Left renal cortex interstitium (tissue), 4 donors: ENCODE measurements at places on chromosomes 13 and 19.

- no peak for DNase-seq
Observed at GRCh38 chr13:106650690-106651205, 82.8 kb upstream of the ARGLU1 start.

DNA sequence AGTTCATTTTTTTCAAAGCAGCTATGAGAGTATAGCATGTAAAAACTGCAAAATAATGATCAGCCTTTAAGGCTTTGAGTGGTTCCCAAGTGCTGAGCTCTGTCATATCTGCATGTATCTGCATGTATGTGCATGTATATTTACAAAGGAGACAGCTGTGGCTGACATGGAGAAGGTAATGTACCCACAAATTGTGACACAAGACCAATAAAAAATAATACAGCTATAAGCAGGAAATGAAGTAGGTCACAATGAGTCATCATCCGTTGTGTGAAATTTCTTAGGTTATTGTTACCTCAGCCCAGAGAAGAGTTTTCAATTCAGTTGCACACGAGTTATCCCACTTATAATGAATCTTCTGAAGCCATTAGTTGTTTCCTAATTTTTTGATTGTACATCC is 60.9 kb upstream of the MED4 start:
- DNase-seq: no peak

- no peak for DNase-seq
Observed at GRCh38 chr13:28031896-28032288, 43.4 kb upstream of the URAD start.

DNA sequence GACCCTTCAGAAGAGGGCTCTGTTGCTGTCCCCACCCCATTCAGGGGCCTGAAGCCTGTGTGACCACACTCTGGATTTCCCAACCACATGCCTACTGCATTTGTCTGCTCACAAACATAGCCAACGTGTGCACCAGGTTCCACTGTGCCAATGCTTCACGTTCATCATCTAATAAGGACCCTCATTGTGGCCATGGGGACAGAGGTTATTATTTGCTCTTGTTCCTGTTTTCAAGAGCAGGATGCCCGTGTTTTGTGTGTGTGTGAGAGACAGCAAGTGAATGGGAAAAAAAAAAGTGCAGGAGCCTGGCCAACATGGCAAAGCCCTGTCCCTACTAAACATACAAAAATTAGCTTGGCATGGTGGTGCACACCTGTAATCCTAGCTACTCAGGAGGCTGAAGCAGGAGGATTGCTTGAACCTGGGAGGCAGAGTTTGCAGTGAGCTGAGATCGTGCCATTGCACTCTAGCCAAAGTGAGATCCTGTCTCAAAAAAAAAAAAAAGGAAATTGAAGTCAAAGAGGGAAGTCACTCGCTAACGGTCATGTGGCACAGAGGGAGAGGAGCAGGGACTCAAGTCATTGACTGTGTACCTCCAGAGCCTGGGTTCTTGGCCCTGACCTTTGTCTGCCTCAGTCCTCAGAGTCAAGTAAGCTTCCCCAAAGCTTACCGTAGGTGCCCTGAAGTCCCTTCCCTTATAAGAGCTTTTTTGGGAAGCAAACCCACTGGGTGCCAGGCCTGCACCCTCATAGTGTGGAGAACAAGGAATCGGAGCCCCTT is 6.9 kb downstream of the B3GNT8 start:
- no peak for DNase-seq

- no peak for DNase-seq
Observed at GRCh38 chr13:94249512-94249911, 230.0 kb downstream of the DCT start.

- DNase-seq: no peak
Observed at GRCh38 chr19:21698215-21698614, 69.2 kb downstream of the ZNF100 start.

GRCh38 chr19:21593934-21594820 is 88.8 kb downstream of the ZNF429 start:
- DNase-seq: no peak

DNA sequence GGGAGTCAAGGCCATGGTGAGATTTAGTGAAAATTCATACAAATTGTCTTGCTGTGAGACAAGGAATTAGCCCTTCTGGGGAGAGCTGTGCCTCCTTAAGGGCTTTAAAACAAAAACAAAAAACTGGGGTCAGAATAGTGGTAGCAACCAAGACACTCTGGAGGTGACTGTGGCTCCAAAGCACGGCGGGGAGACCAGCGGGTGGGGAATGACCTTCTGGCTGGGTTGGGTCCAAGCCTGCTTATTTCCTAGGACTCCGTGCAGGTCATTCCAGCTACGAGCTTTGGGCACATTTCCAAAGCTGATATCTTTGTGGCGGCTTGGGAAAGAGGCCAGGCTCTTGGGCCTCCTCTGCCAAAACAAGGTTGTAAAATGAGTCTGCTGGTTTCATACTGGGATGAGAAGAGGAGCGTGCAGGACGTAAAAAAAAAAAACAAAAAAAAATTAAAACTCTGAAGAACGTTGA is 348.3 kb downstream of the UQCRFS1 start:
- no peak for DNase-seq

DNA sequence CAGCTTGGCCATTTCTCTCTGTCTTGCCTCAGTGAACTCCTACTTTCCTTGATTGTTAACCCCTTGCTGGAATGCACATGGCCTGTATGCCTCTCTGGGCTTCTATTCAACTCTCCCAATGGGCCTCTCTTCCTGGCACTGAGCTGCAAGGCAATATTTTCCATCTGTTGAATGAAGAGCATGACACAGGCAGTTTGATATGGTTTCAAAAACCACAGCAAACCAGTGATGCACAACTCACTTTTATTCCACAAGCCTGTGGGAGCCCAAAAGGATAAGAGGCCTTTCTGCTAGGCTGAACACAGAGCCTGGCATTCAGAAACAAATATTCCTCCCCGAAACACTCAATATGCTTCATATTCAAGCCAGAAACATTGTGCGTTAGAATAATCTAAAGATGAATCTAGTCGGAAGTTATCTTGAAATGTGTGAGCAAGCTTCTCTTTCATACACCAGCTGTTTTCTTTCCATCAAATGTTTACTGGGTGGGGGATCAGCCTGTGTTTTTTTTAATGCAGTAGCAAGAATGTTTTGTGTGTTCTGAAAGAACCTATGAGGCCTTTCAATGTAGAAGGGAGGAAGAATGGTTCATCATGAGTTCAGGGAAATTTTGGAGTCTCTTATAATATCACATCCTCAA is 443.1 kb upstream of the SPRY2 start:
- DNase-seq: peak; percentile 62

- no peak for DNase-seq
Observed at GRCh38 chr13:77846173-77846572, 72.5 kb downstream of the EDNRB start.

GRCh38 chr13:23752111-23753001 is 136.8 kb downstream of the MIPEP start:
- no peak for DNase-seq

DNA sequence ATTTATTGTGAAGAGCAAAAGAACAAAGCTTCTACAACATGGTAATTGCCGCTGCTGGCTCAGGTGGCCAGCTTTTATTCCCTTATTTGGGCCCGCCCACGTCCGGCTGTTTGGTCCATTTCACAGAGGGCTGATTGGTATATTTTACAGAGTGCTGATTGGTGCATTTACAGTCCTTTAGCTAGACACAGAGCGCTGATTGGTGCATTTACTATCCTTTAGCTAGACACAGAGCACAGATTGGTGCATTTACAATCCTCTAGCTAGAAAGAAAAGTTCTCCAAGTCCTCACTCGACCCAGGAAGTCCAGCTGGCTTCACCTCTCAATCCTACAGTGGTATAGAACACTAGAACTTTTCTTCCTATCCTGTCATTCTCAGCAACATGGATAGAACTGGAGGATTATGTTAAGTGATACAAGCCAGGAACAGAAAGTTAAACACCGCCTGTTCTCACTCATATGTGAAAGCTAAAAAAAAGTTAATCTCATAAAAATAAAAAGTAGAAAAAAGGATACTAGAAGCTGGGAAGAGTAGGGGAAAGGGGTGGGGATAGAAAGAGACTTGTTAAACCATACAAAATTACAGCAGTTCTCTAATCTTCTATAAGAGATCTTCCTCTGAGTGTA is 33.6 kb upstream of the FARP1 start:
- no peak for DNase-seq

DNA sequence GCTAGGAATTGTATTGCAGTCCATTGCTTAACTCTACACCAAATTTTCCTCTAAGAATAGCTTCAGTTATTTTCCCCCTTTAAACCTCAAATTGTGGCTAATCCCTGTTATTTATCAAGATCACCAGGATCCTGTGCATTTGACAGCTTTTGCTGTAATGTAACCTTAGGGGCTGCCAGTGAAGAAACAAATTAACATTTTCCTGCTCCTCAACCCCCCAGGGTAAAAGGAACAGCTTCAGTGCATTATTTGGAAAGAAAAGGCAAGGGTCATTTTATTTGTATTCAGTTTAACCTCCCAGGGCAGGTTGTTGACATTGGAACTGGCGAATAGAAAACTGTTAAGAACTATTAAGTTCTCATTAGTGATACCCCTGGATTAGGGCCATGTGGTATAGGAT is 57.0 kb downstream of the PCDH20 start:
- DNase-seq: no peak

GRCh38 chr19:55907746-55908145 is 24.4 kb downstream of the NLRP13 start:
- DNase-seq: no peak

GRCh38 chr19:38047641-38048040 is 140.6 kb downstream of the SIPA1L3 start:
- DNase-seq: no peak

GRCh38 chr13:25988661-25989060 is 63.2 kb downstream of the SHISA2 start:
- DNase-seq: no peak

GRCh38 chr19:4803736-4804695 is 12.5 kb downstream of the FEM1A start:
- peak; percentile 28 for DNase-seq

DNA sequence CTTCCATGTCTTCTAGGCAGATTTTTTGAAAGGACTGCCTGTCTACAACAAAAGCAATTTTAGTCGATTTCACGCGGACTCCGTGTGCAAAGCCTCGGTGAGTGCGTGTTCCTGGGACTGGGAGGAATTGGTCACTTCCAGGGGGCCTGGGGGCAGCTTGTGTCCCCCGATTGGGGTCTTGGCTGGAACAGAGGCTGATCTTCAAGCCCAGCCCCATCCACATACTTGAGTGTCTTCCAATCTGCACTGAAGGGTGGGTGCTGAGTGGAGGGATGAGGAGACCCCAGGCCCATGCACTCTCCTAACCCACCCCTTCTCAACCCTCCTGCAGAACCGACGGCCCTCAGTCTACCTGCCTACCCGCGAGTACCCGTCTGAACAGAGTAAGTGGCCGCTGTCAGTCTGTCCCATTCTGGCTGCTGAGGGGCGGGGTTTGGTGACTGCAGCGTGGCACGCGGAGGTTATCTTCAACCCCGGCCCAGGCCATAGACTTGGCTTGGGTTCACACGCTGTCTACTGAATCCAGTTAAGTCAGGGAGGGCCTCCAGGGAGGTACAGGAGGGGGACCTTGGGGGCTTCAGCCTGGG is 4.7 kb downstream of the DDA1 start:
- no peak for DNase-seq

GRCh38 chr19:38617283-38617763 is 430 bp downstream of the MAP4K1 start:
- no peak for DNase-seq

- DNase-seq: no peak
Observed at GRCh38 chr13:113928685-113929627, 44.9 kb downstream of the C13orf46 start.

DNA sequence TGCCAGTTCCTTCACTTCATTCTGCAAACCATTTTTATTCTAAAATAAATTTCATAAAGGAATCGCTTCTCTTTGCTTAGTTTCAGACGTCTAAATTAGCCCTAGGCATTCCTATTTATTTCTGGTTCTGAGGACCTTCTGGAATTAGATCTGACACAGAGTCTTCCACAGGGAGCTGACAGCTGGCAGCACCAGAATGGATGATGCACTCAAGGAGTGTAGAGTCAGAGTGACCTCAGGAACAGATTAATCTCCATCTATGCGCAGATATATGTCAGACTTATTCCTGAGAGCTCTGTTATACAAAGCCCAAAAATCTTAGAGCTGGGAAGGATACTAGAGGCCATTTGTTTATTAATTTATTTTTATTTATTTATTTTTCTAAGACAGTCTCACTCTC is 450.8 kb downstream of the HS6ST3 start:
- no peak for DNase-seq

- DNase-seq: no peak
Observed at GRCh38 chr13:31946091-31946770, 85.3 kb upstream of the FRY start.

DNA sequence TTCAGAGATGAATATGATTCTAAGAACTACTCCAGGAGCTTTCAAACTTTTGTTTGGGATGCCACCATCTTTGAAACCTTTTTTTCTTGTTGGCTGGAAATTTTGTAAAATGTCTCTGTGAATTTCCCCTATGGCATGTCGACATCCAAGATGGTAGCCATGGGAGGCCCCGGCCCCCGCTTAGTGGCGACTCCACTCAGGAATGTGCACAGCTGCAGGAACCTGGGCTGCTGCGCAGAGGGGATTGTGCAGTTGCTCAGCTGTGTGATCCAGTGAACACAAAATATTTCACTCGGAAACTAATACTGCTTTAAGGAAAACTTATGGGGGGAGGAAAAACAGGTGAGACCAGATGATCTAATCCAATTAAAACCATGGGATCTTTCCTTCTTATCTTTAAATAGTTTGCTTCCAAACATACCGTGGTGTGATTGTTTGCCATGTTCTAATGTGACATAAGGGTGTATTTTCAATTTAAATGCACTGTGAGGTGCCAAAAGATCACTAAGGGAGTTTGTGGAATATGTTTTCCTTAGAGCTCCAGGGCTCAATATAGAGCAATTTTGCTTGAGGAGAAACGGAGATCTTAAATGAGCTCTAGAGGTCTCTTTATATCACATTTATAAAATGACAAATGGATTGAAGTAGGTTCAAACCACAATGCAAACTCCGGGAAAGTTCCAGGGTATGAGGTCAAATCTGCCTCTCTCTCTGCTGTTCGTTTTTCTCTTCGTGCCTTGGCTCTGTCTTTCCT is 497.7 kb downstream of the FGF9 start:
- DNase-seq: no peak

DNA sequence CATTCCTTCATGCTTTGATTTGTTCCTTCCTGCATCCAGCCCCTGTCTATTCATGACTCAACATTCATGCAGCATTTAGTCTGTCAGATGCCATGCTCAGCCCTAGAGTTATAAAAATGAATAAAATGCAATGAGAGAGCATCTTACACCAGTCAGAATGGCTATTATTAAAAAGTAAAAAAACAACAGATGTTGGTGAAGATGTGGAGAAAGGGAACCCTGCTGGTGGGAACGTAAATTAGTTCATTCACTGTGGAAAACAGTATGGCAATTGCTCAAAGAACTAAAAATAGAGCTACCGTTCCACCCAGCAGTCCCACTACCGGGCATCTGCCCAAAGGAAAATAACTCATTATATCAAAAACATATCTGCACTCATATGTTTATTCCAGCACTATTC is 70.0 kb upstream of the GTF3A start:
- no peak for DNase-seq
